Common myeloid progenitor, CD34-positive (primary cell): ENCODE measurements at places on chromosomes 5 and 9.

DNA sequence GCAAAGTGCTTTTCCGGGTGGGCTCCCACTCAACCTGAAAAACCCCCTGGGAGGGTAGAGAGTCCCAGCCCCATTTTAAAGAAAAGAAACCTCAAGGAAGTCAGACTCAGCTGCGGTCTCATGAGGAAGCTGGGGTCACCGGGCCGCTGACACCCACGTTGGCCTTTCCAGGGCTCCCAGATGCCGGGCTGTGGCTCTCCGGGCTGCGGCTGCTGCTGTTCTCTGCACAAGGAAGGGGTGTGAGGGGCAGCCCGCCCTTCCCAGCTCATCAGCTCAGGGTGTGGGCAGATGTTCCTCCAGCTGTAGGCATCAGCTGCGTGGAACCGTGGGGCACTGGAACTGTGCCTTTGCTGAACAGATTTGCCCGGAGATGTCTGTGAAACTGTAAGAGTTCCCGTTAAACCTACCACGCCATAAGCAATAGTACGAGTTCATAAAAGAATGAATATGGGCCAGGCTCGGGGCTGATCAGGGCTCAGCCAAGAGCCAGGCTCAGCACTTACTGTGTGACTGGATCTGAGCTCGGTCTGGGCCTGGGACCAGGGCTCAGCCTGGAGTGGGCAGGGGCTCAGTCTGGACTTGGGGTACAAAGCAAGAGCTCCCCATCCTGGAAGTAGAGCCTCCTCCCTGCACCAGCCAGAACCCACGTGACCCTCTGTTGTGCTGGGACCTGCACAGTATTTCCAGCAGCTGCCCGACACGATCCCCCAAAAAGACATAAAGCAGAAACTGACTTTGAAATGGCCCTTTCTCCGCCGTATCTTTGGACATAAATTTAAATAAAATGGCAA is 130.2 kb upstream of the PPP1R26 start:
- no peak for DNase-seq

DNA sequence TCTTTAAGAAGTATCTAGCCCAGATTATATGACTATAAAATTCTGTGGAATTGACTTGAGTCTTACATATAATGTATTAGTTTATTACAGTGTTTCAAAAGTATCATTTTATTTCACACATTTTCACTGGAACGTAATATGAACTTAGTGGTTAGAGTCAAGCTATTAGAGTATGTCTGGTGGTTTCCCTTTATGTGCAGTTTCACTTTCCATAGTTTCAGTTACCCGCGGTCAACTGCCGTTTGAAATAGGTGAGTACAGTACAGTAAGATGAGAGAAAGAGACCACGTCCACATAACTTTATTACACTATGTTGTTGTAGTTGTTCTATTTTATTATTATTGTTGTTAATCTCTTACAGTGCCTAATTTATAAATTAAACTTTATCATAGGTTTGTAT is 50.5 kb downstream of the COMMD10 start:
- DNase-seq, result peak; percentile 73

DNA sequence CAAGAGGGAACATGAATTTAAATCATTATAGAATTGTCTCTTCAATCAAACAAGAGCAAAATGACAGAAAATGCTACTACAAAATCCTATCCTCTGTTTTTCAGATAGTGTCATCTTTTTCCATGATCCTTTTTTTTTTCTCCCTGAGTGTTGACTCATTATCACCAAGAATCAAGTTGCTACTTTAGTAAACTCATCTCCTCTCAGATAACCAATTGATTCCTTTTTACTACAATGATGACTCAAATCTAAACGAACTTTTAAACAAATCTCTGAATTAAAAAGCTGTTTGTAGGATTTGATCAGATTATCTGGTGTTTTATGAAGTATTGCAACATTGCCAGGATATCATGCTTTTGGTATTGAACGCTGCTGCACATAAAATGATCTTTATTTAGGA is 23.9 kb upstream of the IL7R start:
- no peak for DNase-seq

GRCh38 chr5:161333194-161333880 is 213.2 kb downstream of the GABRB2 start:
- DNase-seq, result no peak

DNA sequence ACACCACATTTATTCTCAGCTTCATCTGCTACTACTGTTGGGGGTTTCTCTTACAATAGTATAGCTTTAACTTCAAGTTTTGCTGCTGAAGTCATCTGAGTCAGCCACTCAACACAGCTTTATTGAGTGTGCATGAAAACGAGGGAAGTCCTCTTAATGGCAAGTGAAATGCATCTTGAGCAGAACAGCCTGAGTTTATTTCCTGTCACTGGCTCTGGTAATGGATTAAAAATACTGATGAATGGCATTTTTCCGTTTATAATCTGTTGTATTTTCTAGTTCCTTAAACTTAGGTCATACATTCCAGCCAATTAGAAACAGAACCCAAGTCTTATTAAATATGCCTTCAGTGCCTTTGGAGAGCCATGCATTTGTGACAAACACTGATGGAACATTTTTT is 238.6 kb downstream of the SLF1 start:
- peak; percentile 51 for DNase-seq

DNA sequence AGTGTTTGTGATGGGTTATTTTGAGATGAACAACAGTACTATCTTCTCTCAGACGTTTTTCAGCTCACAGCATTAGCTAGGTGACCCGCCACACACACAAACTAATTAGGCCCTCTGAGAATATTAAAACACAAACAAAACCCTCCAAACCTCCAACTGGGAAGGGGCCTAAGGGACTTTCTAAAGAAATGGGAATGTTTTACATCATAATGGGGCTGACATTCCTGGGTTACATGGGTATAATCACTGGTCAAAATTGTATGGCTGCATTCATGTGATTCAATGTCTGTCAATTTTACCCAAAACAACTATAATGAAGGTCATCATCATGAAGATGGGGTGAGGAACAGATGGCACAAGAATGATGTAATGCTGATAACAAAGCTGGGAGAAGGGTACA is 59.6 kb downstream of the SPTLC1 start:
- DNase-seq, result no peak
